ENCODE measurements at places on chromosomes 3 and 15.

DNA sequence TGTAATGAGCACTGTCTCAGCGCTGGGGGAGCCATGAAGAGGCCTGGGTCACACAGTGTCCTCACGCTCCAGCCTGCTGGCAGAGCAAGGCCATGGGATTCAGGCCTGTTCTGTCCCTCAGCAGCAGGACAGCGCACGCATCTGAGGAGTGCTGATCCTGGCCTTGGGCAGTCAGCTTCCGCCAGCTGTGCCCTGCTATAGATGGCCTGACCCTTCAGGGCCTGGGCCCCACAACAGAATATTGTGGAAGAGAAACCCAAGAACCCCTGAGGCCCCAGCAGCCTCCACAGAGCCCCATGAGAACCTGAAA is 78.6 kb downstream of the SRGAP3 start:
- no peak for DNase-seq

- peak; percentile 27 for DNase-seq
Measured at GRCh38 chr3:171160325-171160724, 133.8 kb upstream of the SLC2A2 start.

DNA sequence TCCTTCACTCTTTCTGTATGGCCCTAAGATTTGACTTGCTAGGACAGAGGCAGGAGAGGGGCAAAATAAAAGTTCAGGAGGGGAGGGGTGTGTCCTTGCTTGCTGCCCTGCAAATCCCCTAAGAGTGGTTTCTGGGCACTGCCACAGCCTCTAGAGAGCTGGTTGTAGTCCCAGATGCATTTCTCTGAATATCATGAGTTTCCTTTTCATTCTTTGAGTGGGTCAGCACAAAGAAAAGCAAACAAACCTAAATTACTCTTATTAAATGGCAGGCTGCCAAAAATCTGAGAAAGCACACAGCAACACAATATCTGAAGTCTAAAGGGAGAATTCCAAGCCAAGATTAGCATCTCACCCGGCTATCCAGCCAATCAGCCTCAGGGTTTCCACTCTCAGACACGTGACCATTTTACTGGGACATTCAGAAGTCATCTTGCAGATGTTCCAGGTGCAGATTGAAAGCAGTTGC is 919.3 kb downstream of the TUSC7 start:
- peak; percentile 96 for DNase-seq

GRCh38 chr3:118907909-118908308 is 126.7 kb downstream of the IGSF11 start:
- no peak for DNase-seq

DNA sequence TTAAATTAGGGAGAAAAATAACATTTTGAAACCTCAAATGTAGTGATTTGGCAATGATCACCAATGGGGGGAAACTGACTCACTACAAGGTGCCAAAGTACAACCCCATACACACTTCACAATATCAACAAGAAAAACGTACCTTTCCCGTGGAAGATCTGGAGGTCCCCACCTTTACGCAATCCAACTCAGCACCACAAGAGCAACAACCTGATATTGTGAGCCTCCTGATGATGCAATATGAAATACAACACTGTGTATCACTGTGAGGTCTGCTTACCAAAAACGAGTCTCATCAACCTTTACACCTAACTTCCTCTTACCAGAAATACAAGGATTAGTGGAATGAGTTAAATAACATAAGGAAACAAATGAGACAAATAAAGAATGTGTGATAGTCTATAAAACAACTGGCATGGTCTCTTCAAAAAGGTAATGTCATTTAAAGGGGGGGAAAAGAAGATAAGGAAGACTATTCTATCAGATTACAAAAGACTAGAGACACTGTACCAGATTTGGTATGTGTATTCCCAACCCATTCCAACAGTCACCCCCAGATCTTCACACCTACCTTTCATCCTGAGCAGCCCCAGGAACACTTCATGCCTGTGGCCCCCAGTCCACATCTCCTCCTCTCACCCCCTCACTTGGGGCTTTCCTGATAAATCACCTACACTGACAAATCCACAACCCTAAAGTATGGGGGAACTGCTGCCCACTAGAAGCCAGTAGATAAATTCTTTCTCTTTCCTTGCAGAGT is 27.7 kb downstream of the DLG1 start:
- DNase-seq, result peak; percentile 27

DNA sequence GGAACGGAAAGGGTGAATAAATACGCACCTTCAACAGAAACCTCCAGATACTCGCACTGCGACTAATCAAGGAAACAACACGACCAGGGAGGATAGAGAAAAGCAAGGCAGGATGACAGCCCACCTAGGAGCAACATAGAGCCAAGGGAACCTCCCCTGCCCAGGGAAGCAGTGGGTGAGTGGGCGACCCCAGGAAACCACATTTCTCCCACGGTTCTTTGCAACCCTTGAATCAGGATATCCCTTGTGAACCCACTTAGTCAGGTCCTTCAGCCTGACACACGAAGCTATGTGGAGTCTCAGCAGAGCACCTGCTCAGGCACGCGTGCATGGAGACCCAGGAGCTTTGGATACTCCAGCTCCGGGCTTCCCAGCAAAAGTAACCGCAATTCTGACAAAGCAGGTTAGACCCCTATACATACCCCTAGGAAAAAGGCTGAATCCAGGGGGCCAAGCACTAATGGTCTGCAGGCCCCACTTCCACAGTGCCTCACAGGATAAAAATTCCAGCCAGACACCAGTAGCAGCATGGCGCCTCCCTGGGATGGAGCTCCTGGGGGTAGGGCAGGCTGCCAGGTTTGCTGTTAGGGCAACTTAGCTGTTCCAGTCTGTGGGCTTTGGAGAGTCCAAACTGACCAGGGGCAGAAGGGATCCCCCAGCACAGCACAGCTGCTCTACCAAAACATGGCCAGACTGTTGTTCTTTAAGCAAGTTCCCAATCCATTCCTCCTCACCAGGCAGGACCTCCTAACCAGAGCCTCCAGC is 38.4 kb upstream of the PXYLP1 start:
- DNase-seq, result no peak

DNA sequence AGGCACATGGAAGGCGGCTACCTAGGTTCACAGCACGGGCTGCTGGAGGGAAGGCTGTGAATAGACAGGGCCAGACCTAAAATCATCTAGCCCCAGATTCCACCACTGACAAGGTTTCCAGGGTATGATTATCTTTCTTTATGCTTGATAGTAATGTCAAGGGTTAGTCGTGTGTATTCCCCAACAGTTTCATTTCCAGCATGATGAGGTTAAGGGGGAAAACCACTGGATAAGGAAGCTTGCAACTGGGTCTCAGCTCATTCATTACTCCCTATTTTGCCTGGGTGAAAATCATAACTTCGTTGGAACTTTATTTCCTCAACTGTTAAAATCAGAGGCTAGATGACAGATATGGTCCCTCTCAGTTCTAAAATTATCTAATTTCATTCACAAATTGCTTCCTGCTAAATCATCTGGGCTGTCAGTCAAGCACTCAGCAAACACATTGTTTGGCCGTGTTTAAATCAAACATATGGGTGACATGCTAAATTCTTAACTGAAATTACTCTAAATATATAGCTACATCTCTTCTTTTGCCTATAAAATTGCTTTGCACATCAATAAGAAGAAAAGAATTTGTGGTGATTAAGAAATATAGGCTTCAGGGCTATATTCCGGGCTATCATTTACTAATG is 111.7 kb downstream of the CYP19A1 start:
- no peak for DNase-seq

DNA sequence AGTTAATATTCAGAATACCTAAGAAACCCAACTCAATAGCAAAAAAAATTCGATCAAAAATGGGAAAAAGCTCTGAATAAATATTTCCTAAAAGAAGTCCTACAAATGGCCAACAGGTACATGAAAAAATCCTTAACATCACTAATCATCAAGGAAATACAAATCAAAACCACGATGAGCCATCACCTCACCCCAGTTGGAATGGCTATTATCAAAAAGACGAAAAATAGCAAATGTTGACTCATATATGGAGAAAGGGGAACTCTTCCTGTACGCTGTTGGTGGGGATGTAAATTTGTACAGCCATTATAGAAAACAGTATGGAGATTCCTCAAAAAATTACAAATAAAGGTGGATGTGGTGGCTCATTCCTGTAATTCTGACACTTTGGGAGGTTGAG is 29.6 kb upstream of the SGO1 start:
- DNase-seq, result no peak

- DNase-seq, result no peak
Measured at GRCh38 chr3:10417847-10418246, 87.5 kb downstream of the ATP2B2 start.

GRCh38 chr3:23785097-23785645 is 20.6 kb upstream of the UBE2E1 start:
- peak; percentile 32 for DNase-seq

DNA sequence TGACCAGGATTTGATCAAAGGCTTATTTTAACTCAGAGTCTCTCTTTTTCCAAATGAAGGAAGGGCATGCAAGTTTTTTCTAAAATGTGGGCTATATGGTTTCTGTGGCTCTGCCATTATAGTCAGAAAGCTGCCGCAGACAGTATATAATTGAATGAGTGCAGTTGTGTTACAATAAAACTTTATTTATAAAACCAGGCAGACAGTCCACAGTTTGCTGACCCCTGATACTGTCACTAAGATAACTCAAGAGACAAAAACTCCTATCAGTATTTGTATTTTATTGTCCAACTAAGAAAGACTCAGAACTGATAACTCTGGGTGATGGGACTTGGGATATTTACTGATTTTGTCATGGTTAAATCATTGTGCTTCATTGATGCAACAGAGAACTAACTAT is 4.9 kb downstream of the ALDH1A2 start:
- no peak for DNase-seq

- no peak for DNase-seq
Measured at GRCh38 chr3:184558726-184559125, 2.9 kb upstream of the EPHB3 start.

DNA sequence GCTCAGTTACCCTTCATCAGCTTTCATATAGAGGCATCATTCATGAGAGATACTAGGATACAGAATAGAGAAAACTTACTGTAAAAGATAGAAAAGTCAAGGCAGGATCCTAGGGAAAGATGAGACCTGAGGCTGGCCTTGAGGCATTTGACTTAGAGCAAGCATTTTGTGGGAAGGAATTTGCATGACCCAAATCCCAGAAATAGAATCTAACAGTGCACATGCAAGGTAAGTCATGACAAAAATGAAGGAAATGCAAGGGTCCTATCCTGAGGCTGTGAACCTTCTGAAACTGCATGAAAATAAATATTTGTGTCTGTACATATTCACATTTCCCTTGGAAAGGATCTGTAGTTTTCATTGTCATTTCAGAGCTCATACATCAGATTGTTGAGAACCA is 122.3 kb downstream of the HCN4 start:
- DNase-seq, result no peak

- no peak for DNase-seq
Measured at GRCh38 chr3:127052121-127052561, 69.2 kb downstream of the PLXNA1 start.

- DNase-seq, result no peak
Measured at GRCh38 chr3:40642812-40643211, 118.1 kb downstream of the ZNF621 start.

- DNase-seq, result no peak
Measured at GRCh38 chr15:22930782-22931484, 49.2 kb downstream of the CYFIP1 start.

GRCh38 chr3:65824166-65824565 is 214.6 kb downstream of the MAGI1 start:
- DNase-seq, result no peak

GRCh38 chr3:156682501-156682900 is 8.1 kb downstream of the TIPARP start:
- DNase-seq, result no peak

GRCh38 chr15:60626051-60626450 is 147.1 kb upstream of the ICE2 start:
- DNase-seq, result no peak

- DNase-seq, result no peak
Measured at GRCh38 chr3:11510001-11510340, 133.7 kb downstream of the VGLL4 start.

DNA sequence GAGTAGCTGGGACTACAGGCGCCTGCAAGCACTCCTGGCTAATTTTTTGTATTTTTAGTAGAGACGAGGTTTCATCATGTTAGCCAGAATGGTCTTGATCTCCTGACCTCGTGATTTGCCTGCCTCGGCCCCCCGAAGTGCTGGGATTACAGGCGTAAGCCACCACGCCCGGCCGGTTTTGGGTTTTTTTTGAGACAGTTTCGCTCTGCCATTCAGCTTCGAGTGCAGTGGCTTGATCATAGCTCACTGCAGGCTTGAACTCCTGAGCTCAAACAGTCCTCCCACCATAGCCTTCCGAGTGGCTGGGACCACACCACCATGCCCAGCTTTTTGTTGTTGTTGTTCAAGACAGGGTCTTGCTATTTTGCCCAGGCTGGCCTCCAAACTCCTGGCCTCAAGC is 16.0 kb upstream of the SCAP start:
- DNase-seq, result no peak

GRCh38 chr3:65996589-65996988 is 42.1 kb downstream of the MAGI1 start:
- no peak for DNase-seq

- DNase-seq, result no peak
Measured at GRCh38 chr15:29141308-29142128, 128.1 kb downstream of the NSMCE3 start.

GRCh38 chr3:71578054-71578751 is 5.3 kb downstream of the FOXP1 start:
- peak; percentile 63 for DNase-seq

GRCh38 chr3:128730471-128730870 is 4.5 kb downstream of the RAB7A start:
- no peak for DNase-seq

DNA sequence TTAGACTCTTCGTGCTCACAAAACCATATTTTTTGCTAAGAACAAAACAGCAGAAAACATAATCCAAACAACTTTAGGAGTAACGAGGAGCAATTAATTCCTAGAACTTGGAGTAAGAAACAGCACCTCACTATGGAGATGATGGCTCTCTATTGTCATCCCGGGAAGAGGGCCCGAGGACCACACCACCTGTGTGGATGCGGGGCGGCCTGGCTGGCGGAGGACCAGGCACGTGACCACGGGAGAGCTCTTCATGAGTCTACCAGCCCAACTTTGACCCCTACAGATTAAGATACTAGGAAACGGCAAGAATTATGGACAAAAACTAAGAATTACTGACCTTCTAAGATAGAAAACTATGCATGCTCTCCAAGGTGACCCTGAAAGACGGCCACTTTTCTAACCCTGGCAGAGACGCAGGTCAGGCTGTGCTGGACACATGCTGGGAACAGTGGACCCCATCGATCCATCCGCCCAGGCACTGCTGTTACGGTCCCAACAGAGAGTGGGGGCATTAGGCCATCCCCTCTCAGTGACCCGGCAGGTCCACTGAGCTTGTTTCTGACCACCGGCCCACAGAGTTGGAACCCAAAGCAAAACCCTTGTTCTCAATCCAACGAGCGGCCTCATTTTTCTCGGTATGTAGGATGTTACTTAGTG is 13.1 kb upstream of the OCA2 start:
- DNase-seq, result no peak

GRCh38 chr15:66327736-66328135 is 28.7 kb downstream of the TIPIN start:
- DNase-seq, result no peak

DNA sequence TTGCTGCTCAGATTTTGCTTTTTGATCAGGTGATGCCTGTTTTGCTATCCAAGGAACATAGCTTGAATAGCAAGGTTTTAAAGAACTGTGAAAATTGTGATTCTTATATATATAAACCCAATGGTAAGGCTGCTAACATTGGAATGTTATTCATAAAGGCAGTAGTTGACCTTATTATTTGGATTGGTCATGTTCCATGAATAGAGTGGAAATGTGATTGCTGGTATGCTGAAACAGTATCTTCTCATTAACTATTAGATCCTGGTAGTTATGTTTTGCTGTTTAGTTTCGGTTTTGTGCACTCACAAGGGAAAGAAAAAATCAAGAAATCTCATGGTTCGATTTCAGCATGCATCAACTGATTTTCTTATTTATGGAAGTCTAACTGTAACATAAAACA is 78.7 kb upstream of the NPHP3 start:
- peak; percentile 38 for DNase-seq
